ENCODE measurements at places on chromosomes 2 and 18. TPM values are rescaled to one million over a fixed set of nuclear protein-coding genes. Genes with fewer than 3 reads are reported as not detected.

CFAP53 gene
- 0.26 TPM for total RNA-seq

MEP1B gene
- total RNA-seq, result not detected

DNA sequence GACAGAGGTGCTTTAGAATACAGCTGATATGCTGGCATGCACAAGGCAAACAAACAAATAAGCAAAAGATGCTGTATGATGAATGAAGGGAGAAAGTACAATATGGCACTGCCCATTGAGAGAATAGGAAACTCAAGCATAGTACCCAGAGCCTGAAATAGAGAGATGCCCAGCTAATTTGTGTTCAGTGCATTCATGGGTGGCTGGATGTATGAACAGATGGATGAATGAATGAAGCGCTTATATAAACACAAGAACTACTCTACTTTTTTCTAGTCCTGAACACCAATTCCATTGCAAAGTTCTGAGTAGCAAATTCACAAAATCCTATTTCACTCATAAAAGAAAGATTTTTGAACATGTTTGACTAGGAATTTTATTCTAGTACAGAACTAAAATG lies 756.3 kb downstream of the SATB2 start:
- no peak for DNase-seq
- no peaks in the 10 kb centered on the region for H3K36me3 ChIP-seq
- H3K27ac ChIP-seq, result no peak overlapping the region

MBOAT2 gene
- 19.2 TPM for total RNA-seq

GRCh38 chr2:201185863-201186262 lies 2.9 kb downstream of the CASP10 start:
- peaks cover 15% of the 10 kb centered on the region for H3K4me1 ChIP-seq
- DNase-seq, result no peak
- H3K36me3 ChIP-seq, result peaks cover 3% of the 10 kb centered on the region
- no peak overlapping the region for H3K4me3 ChIP-seq

DNA sequence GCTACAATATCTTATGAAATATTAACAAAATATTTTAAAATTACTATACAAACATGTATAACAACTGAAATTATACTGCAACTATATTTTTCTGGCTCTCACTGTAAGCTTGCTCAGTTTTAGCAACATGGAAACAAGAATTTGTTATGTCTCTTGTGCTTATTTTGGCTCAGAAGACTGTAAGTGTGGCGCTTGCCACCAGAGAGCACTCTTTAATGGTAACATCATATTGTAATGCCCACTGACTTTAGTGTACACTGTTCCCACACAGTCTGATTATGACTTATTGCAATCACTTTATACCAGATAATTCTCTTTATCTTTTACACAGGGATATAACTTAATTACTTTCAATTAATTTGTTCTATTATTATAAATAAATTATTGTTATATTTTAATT lies 1500.6 kb upstream of the TMEFF2 start:
- DNase-seq, result no peak
- no peaks in the 10 kb centered on the region for H3K36me3 ChIP-seq
- H3K27ac ChIP-seq, result no peak overlapping the region
- no peak overlapping the region for H3K4me3 ChIP-seq

DNA sequence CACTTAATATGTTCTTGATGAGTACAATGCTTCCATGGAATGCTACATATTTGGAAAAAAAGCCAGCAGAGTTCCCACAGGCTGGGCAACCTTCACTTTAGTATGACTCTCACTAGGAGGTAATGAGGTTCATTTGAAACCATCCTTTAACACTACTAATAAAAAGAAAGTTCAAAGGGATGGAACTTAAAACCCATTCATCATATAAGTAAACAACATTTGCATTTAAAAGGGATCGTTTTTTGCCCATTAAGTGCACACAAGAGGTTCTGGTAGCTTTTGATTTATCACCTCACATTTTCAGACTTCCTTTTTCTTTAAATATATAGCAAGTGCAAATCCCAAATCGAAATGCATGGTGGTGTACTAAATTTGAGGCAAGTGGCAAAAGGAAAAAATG lies 270.8 kb upstream of the DCC start:
- no peak for DNase-seq
- peaks cover 47% of the 10 kb centered on the region for H3K27me3 ChIP-seq
- H3K4me1 ChIP-seq, result peaks cover 14% of the 10 kb centered on the region
- H3K36me3 ChIP-seq, result peaks cover 23% of the 10 kb centered on the region
- no peak overlapping the region for H3K4me3 ChIP-seq

GRCh38 chr2:70349921-70350685 lies 48.2 kb upstream of the FAM136A start:
- H3K4me1 ChIP-seq, result no peaks in the 10 kb centered on the region
- no peaks in the 10 kb centered on the region for H3K36me3 ChIP-seq
- H3K4me3 ChIP-seq, result no peak overlapping the region
- H3K27ac ChIP-seq, result no peak overlapping the region
- H3K27me3 ChIP-seq, result peaks cover 50% of the 10 kb centered on the region

- no peaks in the 10 kb centered on the region for H3K4me1 ChIP-seq
- no peak for DNase-seq
- no peak overlapping the region for H3K27ac ChIP-seq
- H3K36me3 ChIP-seq, result peaks cover 20% of the 10 kb centered on the region
- H3K4me3 ChIP-seq, result no peak overlapping the region
These were observed 69.0 kb upstream of the ALPP start for GRCh38 chr2:232309592-232309991.

GRCh38 chr18:9792565-9793245 lies 84.6 kb downstream of the RAB31 start:
- peak; percentile 83 for DNase-seq
- no peaks in the 10 kb centered on the region for H3K27me3 ChIP-seq
- H3K36me3 ChIP-seq, result peaks cover 6% of the 10 kb centered on the region
- no peak overlapping the region for H3K27ac ChIP-seq

KCNG2 gene
- 0.34 TPM for total RNA-seq

- peaks cover 23% of the 10 kb centered on the region for H3K4me1 ChIP-seq
- H3K27ac ChIP-seq, result 0 out of 2 replicates have a peak overlapping the region, but pooled peaks have one; percentile 53
- DNase-seq, result no peak
- no peak overlapping the region for H3K4me3 ChIP-seq
These were observed 69.7 kb downstream of the PRPF40A start for GRCh38 chr2:152647552-152647951.

DNA sequence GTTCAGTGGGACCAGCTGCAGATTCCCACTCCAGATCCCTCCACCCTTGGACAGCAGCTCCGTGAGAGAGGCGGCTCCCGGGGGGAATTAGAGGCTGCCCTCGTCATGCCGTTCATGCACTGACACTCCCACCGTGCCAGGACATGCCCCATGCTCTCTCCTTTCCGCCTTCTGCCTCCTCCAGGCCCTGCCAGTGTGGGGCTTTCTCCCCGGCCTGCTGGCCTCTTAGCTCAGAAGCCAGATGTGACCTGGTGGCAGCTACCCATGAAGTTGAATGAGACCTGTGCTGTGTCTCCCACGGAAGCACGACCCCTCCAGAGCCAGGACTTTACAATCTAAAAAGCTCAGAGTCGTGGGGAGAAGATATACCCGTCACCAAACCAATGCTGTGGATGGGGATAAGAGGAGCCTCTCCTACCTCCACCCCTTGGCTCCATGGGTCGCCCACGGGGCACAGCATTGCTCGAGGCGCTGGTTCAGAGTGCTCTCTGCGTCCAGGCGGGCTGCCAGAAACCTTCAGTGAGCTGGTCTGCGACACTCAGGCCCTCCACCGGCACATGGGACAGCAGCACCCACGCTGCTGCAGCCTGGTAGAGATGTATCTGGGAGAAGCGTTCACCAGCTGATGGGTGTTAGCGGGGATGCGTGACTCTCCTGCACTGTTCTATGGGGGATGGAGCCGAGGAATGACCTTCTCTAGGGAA lies 111.0 kb upstream of the GPC1 start:
- no peak overlapping the region for H3K27ac ChIP-seq
- no peaks in the 10 kb centered on the region for H3K27me3 ChIP-seq
- DNase-seq, result no peak
- H3K36me3 ChIP-seq, result no peaks in the 10 kb centered on the region

- no peak for DNase-seq
- H3K36me3 ChIP-seq, result no peaks in the 10 kb centered on the region
- no peak overlapping the region for H3K27ac ChIP-seq
- H3K4me3 ChIP-seq, result no peak overlapping the region
These were observed 244.1 kb downstream of the LOXHD1 start for GRCh38 chr18:46412916-46413315.

AQP12B gene
- not detected for total RNA-seq

GRCh38 chr2:168416555-168416954 lies 39.5 kb upstream of the CERS6 start:
- peaks cover 5% of the 10 kb centered on the region for H3K27me3 ChIP-seq
- H3K36me3 ChIP-seq, result peaks cover 36% of the 10 kb centered on the region
- H3K4me1 ChIP-seq, result peaks cover 3% of the 10 kb centered on the region
- no peak for DNase-seq
- no peak overlapping the region for H3K4me3 ChIP-seq
- no peak overlapping the region for H3K27ac ChIP-seq

DNA sequence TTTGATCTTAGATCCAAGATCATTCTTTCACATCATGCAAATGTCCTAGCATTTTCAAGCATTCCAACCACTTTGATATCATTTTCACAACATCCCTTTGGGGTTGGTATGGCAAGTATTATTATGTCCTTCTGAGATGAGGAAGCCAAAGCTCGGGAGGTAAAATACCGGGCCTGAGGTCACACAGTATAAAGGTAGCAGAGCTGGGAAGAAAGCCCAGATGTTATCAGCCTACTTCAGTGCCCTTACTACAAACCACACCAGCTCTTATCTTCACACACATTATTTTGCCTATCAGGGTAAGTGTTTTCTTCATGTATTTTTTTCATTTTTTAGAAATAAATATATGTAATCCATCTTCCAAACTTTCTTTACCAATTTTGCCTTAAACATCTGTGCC lies 4.2 kb upstream of the B4GALT6 start:
- no peaks in the 10 kb centered on the region for H3K27me3 ChIP-seq
- H3K4me1 ChIP-seq, result peaks cover 20% of the 10 kb centered on the region
- H3K4me3 ChIP-seq, result no peak overlapping the region
- no peak overlapping the region for H3K27ac ChIP-seq
- H3K36me3 ChIP-seq, result no peaks in the 10 kb centered on the region
- no peak for DNase-seq

UGT1A3 gene
- not detected for total RNA-seq

GRCh38 chr2:99644419-99644787 lies 154.6 kb upstream of the REV1 start:
- H3K4me1 ChIP-seq, result no peaks in the 10 kb centered on the region
- H3K27ac ChIP-seq, result no peak overlapping the region
- H3K4me3 ChIP-seq, result no peak overlapping the region
- H3K36me3 ChIP-seq, result no peaks in the 10 kb centered on the region
- DNase-seq, result no peak

- no peak overlapping the region for H3K27ac ChIP-seq
- no peaks in the 10 kb centered on the region for H3K27me3 ChIP-seq
- no peak for DNase-seq
- H3K36me3 ChIP-seq, result peaks cover 12% of the 10 kb centered on the region
- peaks cover 10% of the 10 kb centered on the region for H3K4me1 ChIP-seq
- H3K4me3 ChIP-seq, result no peak overlapping the region
These were observed 55.2 kb upstream of the STON1 start for GRCh38 chr2:48474574-48475298.

DNA sequence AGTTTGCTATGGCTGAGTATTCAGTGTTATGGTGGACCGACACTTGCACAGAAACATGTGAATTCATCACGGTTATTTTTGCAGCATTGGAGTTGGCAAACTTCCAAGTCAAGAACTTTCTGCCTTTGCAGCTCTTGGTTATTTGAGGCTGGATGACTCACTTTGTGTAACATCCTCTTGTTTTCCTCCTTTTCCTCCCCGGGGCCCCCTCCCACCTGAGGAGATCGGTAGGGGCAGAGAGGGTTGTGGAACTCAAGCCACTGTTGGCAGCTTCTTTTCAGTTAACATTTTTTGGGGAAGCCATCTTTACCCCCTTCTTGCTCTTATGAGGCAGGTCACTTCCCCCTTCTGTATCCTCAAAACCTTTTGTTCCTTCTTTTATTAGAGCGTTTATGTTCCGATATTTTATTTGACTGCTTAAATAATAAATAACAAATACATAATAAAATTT lies 48.6 kb downstream of the DDX1 start:
- no peak overlapping the region for H3K4me3 ChIP-seq
- DNase-seq, result no peak
- H3K27me3 ChIP-seq, result no peaks in the 10 kb centered on the region
- no peak overlapping the region for H3K27ac ChIP-seq

NEURL3 gene
- not detected for total RNA-seq

- no peak overlapping the region for H3K27ac ChIP-seq
- no peak for DNase-seq
- H3K4me1 ChIP-seq, result peaks cover 13% of the 10 kb centered on the region
- H3K36me3 ChIP-seq, result no peaks in the 10 kb centered on the region
These were observed 69.1 kb downstream of the CWC22 start for GRCh38 chr2:179938026-179938425.

- no peaks in the 10 kb centered on the region for H3K27me3 ChIP-seq
- peak; percentile 89 for DNase-seq
- H3K27ac ChIP-seq, result no peak overlapping the region
- no peaks in the 10 kb centered on the region for H3K4me1 ChIP-seq
- no peak overlapping the region for H3K4me3 ChIP-seq
These were observed 56.9 kb downstream of the DYSF start for GRCh38 chr2:71510196-71510807.

GRCh38 chr18:76878426-76878825 lies 56.1 kb downstream of the ZNF236 start:
- no peak overlapping the region for H3K27ac ChIP-seq
- H3K4me1 ChIP-seq, result peaks cover 13% of the 10 kb centered on the region
- no peak for DNase-seq
- H3K36me3 ChIP-seq, result peaks cover 27% of the 10 kb centered on the region
- H3K4me3 ChIP-seq, result no peak overlapping the region
- H3K27me3 ChIP-seq, result no peaks in the 10 kb centered on the region

- peak overlapping the region; percentile 86 for H3K4me3 ChIP-seq
- no peaks in the 10 kb centered on the region for H3K27me3 ChIP-seq
- H3K36me3 ChIP-seq, result no peaks in the 10 kb centered on the region
- peaks cover 41% of the 10 kb centered on the region for H3K4me1 ChIP-seq
- DNase-seq, result peak; percentile 94
- H3K27ac ChIP-seq, result peak overlapping the region; percentile 99
These were observed 27.1 kb upstream of the PTMA start for GRCh38 chr2:231680992-231681852.

- peak overlapping the region; percentile 97 for H3K27ac ChIP-seq
- H3K4me1 ChIP-seq, result peaks cover 54% of the 10 kb centered on the region
- peaks cover 13% of the 10 kb centered on the region for H3K27me3 ChIP-seq
- no peak for DNase-seq
These were observed 771 bp upstream of the IGFBP2 start for GRCh38 chr2:216632346-216632951.

DNA sequence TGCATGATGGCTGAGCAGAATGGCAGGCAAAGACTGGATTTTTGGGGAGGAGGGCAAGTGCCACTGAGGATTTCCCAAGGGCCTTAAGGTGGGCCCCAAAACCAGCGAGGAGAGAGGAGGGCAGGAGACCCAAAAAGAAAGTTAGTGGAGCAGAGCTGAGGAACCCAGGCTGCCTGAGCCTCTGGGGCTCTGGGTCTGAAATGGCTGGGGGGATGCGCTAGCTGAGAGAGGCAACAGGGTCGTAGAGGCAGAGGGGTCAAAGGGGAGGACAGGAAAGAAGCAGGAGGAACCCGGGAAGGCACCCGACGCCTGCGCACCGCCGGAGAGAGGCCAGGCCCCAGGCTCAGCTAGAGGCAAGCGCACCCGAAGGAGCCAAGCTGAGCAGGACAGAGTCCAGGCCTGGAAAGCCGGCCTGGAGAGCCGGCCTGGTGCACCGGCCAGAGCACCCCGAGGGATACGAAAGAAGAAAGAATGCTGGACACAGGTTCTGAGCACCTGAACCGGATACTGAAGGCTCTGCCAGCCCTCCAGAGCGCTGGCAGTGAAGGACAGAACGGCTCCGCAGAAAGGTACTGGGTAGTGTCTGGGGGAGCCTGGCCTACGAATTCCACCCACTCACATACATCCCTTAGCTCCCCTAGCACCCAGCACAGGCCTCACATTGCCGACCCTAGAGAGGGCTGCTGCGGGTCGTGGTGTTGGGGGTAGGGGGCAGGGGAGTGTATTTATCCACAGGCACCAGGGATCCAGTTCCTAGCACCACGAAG lies 39.5 kb upstream of the ATP6V1B1 start:
- no peak for DNase-seq
- H3K4me1 ChIP-seq, result peaks cover 53% of the 10 kb centered on the region
- H3K27ac ChIP-seq, result no peak overlapping the region
- no peak overlapping the region for H3K4me3 ChIP-seq

Data from WTC11 (cell line).